ENCODE measurements at places on chromosomes 5 and 9.

DNA sequence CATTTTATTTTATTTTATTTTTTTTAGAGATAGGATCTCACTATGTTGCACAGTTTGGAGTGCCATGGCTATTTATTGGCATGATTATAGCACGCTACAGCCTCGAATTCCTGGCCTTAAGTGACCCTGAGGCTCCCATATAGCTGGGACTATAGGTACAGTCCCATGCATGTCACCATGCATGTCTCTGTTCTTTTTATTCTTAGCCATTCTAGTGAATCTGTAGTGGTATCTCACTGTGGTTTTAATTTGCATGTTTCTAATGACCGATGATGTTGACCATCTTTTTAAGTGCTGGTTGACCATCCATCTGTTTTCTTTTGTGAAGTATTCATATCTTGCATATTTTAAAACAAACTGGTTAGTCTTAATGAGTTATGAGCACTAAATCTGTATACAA lies 76.1 kb downstream of the SLC44A1 start:
- DNase-seq = no peak

- no peak for DNase-seq
Measured at GRCh38 chr5:34639852-34640626, 16.1 kb upstream of the RAI14 start.

- DNase-seq = no peak
Measured at GRCh38 chr9:128823903-128824406, 5.6 kb downstream of the SPOUT1 start.

- DNase-seq = no peak
Measured at GRCh38 chr9:69180670-69181069, 6.6 kb downstream of the TJP2 start.

DNA sequence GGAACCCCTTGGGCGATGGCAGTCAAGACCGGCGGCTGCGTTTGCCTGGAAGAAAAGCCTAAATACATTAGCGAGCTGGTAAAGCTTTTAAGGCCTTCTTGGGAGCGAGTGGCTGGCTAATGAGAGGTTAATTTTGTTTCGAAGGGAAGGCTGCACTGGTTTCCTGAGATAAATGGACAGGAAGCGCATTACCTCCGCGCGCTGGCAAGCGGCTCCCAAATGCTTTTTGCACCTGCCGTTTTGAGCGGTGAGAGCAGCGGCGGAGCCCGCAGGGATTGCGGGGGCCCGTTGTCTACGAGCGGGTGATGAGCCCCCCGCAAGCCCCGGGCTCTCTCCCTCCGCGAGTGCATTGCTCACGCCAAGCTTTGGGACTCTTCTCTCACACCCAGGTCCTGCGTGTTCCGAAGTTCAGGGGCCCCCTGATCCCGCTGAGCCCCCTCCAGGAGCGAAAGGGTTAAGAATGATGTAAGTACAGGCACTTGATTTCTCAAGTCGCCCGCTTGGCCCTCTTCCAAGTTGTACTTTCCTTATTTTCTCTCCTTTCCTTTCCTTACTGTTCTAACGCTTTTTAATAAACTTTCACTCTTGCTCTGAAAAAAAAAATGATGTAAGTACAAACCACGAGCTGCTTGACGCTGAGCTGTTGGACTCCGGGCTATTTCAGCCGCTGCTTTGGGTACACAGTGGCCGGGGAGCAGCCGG lies 3.1 kb upstream of the RGMB start:
- DNase-seq = no peak

All from cerebellar cortex (tissue), 1 donor.